SK-N-SH (cell line): ENCODE measurements at places on chromosomes 12 and 14. TPM values are rescaled to one million over a fixed set of nuclear protein-coding genes. Genes with fewer than 3 reads are reported as not detected.

MIP gene
- not detected in 2 replicates for polyA plus RNA-seq

- DNase-seq, result no peak
Observed at GRCh38 chr12:124727264-124727800, 136.3 kb downstream of the SCARB1 start.

- no peak for DNase-seq
Observed at GRCh38 chr12:32768518-32768917, 12.8 kb upstream of the YARS2 start.

- DNase-seq, result no peak
Observed at GRCh38 chr12:58657190-58657589, 263.1 kb downstream of the LRIG3 start.
